Cardiac fibroblast (primary cell): ENCODE measurements at places on chromosomes 1 and 21.
A peak's percentile ranks its signal among the peaks of the same experiment; 100 is the strongest.

DNA sequence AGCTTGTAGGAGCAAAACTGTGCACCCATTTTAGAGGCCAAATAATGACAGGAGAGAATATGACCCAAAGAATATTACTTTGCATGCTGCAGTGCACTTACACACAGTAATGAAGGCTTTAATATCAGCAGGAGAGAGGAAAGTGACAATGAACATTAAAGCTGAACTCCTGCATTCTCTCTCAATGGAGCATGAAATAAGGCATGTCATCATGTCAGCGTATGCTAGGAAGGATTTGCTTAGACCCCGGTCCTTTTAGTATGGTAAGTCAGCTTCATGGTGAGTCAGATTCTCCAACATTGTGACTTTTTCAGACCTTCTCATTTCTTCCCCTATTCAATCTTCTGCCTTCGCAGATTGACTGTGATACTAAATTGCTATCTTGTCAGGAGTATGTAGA, 210.7 kb upstream of the TMPRSS15 start:
- no peak for DNase-seq

DNA sequence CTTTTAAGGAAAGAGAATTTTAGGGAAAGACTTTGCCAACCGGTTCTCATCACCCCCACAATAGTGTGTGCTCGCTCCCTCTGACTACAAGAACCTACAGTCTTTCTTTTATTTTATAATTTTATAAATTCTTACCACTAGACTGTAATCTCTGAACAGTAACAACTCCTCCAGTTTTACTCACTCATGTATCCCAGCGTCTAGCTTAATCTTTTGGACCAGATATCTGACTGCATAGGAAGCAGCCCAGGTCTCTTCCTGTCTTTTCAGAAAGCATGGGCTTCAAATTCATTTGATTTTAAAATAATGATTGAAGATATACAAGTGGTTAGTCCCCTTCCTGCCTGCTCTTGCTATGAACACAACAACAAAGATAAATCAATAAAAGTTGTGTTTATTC, 19.0 kb upstream of the DUSP10 start:
- DNase-seq, result no peak

DNA sequence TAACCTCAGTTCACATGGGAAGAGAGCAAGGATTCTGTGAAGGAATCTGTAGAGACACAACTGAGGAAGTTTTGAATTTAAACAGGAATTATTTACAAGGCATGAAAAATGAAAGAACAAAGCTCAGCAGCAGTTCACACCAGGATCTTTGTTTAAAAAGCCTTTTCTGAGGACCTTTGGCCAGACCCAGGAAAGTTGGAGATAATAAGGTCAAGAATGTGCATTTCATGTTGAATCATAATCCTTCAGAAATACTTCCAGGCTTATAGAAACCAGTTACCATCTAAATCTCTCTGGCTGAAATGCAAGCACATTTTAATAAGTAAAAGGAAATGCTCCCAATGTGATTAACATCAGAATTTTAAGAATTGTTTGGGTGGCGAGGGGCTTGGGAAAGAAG, 2.7 kb downstream of the CLIC6 start:
- no peak for DNase-seq

- no peak for DNase-seq
These were observed 109.6 kb downstream of the KCNN3 start for GRCh38 chr1:154760469-154760933.

- DNase-seq, result no peak
These were observed 15.5 kb upstream of the JAK1 start for GRCh38 chr1:64981601-64982533.

- DNase-seq, result peak; percentile 93
These were observed 37.9 kb upstream of the EDEM3 start for GRCh38 chr1:184792450-184792969.

- no peak for DNase-seq
These were observed 126.4 kb downstream of the FAM78B start for GRCh38 chr1:166040202-166040997.

DNA sequence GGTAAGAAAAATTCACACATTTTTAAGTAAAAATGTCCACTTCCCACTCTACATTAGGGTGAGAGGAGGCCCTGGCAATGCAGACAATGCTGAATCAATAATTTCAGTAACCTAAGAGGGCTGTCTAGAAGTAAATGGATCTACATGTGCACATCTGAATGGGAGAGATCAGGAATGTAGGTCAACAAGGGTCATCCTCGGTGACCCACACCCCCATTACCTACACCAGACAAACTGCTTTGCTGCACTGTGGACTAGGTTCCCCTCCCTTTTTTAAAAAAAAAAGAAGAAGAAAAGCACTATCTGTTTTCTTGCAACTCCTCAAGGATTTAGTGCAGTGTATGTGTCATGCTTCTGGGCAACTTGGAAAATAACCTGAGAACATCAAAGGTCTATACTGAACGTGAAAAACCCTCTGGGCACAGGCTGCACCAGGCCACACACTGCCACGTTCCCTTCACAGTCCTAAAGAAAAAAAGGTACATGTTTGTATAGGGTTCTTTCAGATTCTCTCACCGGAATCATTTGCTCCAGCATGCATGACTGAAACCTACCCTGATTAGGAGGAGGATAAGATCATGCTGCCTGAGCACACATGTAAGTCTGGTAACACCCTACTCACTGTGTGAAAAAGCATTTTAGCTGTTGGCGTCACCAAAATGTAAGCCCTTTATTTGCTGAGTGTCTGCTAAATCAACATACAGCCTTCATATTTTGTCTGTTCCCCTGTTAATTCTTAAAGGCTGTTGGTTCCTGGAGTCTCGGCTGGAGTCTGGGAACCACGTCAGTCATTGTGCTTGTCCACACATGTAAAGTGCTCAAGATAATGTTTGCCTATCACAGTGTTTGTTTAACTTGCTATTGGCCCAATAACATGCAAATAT, 341.0 kb downstream of the SMYD3 start:
- DNase-seq, result no peak

GRCh38 chr1:42168763-42169162, 4.2 kb upstream of the GUCA2A start:
- DNase-seq, result no peak

GRCh38 chr1:226322986-226323385, 14.0 kb upstream of the LIN9 start:
- no peak for DNase-seq

GRCh38 chr21:25890001-25890400, 155.2 kb downstream of the GABPA start:
- DNase-seq, result no peak

DNA sequence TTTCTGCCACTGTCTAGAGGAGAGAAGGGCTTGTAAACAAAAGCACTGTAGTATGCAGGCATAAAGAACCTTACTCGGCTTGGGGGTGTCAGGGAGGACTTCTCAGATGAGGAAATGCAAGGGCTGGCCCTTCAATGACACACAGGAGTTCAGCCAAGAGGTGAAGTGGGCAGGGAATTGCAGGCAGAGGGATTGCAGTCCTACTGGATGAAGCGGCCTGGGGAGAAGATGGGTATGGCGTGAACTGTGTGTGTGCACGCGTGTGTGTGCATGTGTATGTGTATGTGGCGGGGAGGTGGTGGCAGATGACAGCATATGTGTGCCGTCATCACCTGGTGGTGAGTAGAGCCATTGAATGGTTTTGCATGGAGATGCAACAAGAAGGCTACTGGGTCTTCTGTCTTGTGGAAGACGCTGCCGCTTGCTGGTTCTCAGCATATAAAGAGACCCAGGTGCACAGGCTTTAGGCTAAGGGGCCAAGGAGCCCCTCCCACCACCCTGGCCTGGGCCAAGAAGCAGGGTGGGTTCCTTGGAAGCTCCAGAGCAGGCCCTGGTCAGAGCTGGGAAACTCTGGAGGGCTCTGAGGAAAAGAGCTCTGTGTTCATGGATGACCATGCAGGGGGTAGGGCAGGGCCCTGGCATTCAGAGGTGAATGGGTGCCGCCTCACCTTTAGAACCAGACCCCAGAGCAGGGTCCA, 4.1 kb upstream of the EPS8L3 start:
- DNase-seq, result no peak

DNA sequence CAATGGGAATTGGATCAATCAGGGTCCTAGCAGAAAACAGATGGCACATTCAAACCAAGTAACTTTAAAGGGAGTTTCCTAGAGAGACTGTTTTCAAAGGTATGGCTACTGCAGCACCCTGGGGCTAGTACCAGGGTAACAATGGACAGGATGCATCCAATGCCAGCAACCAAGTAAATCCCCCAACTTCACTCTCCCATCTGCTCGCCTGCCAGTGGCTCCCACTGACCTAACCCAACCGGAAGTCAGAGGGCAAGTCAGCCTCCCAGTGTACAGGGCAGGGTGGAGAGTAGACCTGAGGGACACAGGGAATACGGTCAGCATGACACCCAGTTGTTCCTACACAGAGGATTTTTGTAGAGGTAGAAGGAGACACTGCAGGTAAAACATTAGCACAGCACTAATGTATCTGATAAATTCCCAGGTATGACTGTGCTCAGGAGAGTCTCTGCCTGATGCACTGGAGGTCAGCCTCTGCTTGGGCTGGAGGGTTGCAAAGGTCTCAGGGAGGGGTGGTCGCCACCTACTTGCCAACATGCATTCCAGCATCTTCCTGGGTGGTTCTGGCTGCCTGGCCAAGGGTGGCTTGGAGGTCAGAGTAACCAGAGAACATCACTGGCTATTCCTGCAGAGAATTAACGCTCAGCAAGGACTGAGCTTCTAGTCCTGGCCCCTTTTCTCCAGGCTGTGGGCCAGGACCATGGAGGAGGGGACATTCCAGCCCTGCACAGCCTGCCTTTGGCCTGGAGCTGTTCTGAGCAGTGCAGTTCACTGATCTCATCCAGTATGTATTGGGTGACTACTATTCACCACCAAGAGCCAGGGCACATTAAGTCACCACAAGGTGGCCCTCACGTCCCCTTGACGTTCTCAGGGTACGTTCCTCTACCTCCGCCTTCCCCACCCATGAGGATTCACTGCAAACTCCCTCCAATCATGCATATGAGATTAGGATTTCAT, 5.1 kb upstream of the GJA4 start:
- DNase-seq, result peak; percentile 46

DNA sequence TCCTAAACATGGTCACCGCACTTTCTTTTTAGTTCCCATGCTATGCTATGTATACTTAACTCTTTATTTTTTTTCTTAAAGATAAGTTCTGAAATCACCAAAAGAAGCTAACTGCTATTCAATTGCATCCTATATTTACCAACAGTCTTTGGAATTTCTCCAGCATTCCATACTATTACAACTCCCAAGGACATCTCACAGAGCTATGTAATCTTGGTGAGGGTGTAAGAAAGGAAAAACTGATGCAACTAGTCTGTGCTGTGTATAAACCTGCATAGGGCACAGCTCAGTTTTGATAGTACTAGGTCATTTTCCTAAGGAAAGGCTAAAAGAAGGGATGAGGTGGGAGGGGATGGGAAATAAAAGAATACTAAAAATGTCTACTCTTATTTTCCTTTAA, 78.0 kb downstream of the PTPN14 start:
- DNase-seq, result peak; percentile 79

DNA sequence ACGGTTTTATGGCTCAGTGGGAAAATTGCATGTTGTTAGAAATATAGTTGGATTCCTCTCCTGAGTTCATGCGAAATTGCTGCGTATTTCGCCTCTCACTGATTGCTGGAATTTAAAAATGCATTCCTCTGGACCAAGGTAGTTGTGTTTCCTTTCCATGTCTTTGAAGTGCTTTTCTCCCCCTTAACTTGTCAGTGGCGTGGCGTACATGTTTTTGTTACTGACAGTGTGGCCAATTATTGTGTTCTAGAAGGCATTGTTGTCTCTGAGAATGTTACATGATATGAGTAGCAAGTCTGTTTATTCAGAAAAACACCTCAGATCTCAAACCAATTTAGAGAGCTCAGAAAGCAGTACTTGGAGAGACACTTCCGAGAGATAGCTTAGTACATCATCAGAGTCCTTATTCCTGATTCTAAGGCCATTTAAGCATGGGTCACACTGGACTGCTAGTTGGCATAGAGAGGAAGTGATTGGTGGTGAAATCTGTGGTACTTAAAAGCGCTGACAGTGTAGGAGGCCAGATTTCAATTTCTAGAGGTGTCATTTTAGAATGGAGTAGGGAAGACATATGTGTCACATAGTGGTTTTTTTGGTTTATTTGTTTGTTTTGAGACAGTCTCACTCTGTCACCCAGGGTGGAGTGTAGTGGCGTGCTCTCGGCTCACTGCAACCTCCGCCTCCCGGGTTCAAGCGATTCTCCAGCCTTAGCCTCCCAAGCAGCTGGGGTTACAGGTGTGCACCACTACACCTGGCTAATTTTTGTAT, 184.4 kb downstream of the RYR2 start:
- no peak for DNase-seq

- DNase-seq, result no peak
These were observed 43.6 kb downstream of the C21orf91 start for GRCh38 chr21:17775431-17776126.

DNA sequence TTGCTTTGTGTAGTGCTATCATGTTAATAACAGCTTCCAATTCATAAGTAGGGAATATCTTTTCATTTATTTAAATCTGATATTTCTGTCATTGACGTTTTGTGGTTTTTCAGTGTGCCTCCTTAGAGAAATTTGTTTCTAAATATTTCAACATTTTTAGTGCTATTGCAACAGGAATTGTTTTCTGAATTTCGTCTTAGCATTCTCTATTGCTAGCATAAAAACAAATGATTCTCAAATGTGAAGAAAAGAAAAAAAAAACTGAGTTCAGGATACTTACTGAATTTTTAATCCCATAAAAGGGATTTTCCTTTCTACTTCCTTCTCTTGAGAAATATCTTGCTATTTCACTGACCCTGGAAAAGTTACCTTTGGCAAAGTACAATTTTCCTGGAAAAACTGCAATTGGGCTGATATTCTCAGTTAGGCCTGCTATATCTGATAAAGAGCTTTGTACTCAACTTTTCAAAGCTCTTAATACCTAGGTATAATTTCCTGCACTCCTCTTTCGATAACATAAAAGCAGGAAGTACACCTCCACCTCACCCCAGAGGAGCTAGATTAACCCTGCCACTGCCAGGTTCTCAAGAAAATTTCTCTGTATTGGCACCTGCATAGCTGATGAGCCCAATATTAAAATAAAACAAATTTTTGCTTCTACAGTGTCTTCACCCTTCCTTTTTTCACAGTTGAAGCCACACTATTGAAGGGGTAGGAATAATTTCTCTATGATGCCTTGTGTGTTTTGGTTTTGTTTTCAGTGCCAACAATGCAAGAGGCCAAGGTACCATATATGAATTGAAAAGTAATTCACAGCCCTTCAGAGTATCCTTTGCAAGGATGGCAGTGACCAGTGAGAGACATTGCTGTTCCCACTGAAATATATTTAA, 35.6 kb downstream of the PTPN14 start:
- DNase-seq, result no peak

GRCh38 chr1:179156026-179156425, 73.5 kb downstream of the ABL2 start:
- no peak for DNase-seq

DNA sequence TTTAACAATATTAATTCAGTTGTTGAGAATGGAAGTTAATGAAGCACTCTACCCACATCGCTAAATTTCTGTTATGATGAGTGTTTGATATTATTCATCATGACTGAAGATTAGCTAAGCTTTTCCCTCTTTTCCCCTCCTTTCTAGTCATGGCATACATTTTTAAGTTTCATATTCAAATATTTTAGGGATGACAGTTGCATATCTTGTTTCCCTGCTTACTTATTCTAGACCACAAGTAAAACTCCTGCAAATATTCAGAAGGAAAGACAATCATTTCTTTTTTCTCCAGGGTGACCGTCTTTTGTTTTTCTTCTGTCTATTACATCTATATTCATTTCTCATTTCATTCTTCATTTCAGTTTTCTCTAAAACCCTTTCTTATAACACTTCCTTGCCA, 906.0 kb downstream of the ADGRL2 start:
- DNase-seq, result no peak

GRCh38 chr1:225627304-225627947, 25.5 kb downstream of the ENAH start:
- no peak for DNase-seq
